ENCODE measurements at places on chromosomes 5 and 9.

DNA sequence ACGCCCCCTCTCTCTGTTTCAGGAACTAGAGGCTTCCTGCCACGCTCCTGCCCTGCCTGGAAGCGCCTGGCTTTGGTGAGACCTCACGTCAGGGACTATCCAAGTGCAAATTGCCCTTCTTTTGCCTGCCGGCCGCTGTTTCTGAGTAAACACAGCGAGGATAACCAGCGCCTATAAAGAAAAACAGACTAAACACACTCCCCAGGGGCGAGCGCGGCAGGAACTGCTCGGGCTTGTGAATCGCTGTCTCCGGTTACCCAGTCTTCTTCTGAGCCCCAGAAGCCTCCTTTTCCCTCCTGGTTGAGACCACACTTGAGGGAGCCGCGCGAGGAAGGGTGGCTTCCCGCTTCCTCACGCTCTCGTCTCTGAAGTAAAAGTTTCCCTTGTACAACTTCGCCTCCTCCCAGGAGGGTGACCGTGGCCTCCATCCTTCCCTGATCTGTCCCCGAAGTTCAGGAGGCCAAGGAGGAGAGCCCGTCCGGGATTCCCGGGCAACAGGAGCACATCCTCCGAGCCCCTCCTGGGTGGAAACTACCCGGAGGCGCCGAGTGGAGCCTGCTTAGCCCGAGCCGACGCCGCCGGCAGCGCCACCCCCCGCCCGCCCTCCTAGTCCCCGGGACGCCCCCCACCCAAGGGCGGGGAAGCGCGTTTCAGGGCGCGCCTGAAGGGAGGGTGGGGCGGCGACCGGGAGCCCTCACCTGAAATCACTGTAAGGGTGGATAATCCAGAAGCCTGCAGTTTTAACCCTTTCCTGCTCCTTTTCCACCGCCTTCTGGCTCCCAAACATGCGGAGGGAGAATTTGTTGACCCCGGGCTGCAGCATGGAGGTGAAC, 993 bp downstream of the HCN1 start:
- DNase-seq: no peak

GRCh38 chr5:151569132-151570046, 21.7 kb downstream of the FAT2 start:
- DNase-seq: no peak

DNA sequence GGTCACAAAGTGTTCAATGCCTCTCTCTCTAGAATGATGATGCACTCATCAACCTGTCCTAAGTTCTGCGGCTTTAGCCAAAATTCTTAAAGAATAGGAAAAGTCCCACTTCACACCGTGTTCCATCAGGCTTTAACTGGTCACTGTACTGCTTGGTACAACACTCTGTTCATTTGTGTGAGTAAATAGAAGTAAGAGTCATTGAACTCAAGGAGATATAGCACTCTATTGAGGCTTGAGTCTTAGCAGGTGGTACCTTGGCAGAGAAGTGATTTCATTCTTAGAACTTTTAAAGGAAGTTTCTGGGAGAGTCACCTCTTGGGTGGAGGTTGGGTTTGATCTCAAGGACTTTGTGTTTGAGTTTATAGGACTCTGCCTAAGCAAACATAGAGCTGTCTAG, 92.6 kb downstream of the TENT4A start:
- DNase-seq: no peak

DNA sequence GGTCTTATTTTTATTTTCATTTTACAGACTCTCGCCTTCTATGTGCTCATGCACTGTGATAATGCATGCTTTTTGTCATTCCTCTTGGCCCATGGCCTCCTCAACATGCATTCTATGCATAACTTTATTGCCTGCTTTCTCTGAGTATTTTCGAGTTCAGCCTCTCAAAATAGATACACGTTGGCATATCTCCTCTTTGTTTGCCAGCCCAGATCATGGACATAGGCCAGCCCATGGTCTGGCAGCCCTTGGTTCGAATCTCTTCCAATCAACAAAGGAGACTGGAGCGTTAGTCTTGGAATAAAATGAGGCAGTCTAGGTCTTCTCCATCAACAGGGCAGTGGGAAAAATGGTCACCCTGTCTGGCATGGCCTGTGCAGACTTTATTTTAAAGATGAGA, 279.5 kb upstream of the ADAMTS16 start:
- no peak for DNase-seq

DNA sequence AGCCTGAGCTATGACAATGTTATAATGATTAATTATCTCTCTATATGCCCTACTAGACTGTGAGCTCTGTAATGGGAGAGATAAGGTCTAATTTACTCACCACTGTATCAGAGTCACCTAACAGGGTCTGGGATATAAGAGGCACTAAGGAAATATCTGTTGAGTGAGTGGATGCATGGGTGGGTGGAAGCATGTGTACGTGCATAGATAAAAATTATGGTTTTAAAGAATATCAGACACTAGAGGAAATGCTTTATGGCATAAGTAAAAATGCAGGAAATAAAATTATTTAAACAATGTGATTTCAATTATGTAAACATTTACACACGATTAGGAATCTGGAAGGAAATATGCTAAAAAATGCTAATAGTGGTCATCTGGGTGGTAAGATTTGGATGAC, 137.8 kb downstream of the SPOCK1 start:
- no peak for DNase-seq

DNA sequence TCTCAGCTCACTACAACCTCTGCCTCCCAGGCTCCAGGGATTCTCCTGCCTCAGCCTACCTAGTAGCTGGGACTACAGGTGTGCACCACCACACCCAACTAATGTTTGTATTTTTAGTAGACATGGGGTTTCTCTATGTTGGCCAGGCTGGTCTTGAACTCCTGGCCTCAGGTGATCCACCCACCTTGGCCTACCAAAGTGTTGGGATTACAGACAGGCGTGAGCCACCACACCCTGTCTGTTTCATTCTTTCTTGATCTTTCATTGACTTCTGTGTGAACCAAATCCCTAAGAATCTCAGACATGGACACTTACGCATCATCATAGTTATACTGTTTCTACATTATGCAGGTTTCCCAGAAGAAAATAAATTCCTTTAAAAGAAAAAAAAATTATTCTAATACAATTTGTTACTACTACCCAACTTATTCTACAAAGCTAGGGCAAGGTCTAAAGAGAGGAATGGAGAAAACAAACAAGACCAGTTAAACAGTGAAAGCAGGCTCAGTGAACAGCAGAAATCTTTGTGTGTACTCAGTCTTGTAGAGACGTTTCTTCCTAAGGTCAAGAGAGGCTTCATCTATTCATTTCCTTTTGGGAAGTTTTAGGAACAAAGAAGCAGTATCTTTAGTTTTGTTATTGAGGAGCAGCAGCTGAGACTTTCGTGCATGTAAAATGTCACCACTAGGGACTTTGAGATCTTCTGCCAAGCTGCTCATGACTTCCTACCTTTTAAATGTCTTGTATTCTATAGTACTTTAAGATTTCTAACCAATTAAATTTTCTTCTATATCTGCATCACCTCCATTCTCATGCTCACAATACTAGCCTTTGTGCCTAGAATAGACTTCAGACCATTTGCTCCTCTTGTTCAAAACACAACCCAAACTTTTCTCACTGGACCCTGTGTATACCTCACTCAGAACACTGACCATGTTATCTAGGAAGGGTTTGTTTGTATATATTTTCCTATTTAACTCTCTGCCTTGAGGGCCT, 5.6 kb upstream of the HMGCR start:
- no peak for DNase-seq

DNA sequence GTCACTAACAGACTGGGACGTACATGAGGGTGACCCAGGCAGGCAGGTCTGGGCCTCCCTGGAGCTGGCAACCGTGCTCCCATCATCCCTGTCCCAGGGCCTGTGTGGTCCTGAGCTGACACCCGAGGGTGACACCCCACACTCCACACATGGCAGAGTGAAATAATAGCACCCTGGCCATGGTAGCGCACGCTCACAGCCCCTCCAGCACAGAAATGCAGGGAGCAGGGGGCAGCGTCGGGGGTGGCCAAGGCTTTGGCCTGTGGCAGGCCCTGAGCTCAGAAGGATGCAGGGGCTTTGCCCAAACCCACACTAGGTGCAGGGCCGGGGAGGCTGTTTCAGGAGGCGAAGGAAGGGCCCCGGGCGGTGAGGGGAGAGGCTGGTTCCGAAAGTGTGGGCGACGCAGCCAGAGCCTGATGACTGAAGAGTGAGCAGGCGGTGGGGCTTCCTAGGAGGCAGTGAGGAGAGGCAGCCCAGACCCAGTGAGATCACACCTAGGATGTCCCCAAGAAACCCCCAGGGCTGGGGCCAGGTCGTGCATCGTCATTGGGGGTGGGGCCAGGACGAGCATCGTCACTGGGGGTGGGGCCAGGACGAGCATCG, 12.9 kb downstream of the OR2V2 start:
- peak; percentile 87 for DNase-seq

DNA sequence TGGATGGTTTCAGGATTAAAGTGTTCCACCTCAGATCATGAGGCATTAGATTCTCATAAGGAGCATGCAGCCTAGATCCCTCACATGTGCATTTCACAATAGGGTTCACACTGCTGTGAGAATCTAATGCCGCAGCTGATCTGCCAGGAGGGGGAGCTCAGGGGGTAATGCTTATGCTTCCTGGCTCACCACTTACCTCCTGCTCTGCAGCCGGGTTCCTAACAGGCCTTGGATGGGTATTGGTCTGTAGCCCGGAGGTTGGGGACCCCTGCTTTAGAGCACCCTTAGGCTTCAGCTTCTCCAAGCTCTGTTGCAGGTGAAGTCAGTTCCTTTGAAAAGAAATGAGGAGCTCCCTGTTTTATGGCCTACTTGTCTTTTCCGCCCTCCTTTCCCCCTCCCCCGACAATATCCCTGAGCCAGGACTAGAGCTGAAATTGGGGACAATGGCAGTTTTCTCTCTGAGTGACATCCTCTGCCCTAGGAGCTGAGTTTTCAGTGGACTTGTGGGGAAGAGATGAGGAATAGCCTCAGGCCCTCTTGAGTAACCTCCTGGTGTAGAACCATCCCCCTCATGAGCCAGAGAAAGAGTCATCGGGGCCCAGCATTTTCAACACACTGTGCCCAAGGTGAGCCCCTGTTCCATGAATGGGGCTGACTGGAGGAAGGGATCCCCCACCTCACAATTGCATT, 16.2 kb upstream of the MAT2B start:
- DNase-seq: peak; percentile 41

- DNase-seq: no peak
Measured at GRCh38 chr5:94463739-94464138, 154.7 kb downstream of the KIAA0825 start.

DNA sequence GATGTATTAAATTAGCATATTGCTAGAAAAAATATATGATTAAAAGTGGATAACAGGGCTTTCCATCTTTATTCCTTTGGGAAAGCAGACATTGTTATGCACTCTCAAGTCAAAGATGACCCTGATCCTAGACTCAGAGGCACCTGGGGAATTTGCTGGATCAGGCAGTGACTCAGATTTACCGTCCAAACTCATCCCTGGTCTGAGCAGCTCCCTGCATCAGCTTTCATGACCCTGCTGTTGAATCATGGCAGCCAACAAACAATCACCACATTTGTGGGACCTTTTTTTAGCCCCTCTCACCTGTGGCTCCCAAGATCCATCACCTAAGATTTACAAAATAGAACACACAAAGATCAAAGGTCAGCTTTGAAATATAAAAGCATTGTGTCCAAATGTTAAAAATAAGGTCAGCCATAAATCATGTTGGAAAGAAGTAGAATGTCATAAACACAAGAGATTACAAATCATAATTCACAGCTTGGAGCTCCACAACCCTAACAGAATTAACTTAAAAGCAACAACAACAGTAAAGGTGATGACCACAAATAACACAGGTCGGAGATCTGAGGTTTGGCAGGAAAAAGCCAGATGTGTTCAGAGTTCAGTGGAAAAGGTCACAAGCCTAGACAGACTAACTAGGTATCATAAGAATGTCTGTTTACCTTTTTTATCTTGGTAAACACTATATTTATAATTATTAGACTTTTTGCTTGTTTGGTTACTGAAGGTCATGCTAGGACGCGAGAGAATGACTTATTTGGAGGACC, 55.5 kb downstream of the ZFAND5 start:
- DNase-seq: no peak

- DNase-seq: peak; percentile 43
Measured at GRCh38 chr9:35553670-35554543, 51.2 kb upstream of the TESK1 start.

DNA sequence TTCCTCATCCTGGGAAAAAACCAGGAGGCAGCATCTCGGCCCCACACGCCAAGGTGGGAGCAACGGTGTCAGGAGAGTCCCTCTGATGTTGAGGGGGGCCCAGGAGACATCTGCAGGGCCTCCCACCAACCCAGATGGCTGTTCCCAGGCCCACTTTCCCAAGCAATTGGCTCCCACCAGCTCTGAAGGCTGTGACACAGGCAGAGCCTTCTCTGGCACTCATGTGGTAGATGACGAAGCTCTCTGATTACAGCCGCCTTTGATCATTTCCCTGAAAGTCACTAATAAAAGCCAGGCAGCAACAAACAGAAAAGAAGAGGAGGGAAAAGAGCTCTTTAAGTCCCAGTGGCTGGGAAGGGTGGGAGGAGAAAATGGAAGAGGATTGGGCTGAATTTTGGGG, 226.5 kb downstream of the CDK5RAP2 start:
- no peak for DNase-seq

GRCh38 chr5:10576790-10577189, 12.9 kb downstream of the ANKRD33B start:
- no peak for DNase-seq

DNA sequence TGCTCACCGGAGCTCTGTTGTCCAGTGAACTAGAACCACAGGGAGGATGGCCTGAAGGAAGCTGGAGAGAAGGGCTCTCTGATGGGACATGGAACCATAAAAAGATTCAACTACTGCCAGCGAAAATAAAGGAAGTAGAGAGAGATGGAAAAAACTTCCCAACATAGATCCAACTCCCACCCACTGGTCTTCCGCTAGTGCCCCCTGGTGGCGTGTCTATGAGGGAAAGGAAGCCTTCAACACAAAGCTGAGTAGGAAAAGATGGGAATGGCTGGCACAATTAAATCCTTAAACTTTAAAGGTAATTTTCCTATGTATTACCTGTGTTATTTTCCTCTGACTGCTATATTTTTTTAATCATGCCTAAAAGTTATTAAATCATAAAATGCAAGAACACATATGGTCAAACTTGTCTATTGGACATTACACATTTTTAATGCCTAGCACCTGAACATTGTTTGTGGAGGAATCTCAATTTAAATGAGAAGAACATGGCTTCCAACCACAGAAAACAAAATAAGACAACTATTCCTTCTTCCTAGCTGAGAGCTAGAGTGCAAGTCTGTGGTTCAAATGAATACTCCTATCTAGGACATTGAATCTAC, 51.5 kb downstream of the CEP120 start:
- DNase-seq: peak; percentile 19

GRCh38 chr5:43367909-43368669, 44.1 kb downstream of the CCL28 start:
- DNase-seq: no peak
